Large intestine (tissue), 12 donors: ENCODE measurements at places on chromosomes 1 and 21. TPM values are rescaled to one million over a fixed set of nuclear protein-coding genes. Genes with fewer than 3 reads are reported as not detected.
A peak's percentile ranks its signal among the peaks of the same experiment; 100 is the strongest.

TOR1AIP2 gene
- 54.0 TPM for polyA plus RNA-seq

ELAPOR1 gene
- polyA plus RNA-seq, result 66.0 TPM

AHCYL1 gene
- 89.3 TPM for polyA plus RNA-seq

HAPLN2 gene
- polyA plus RNA-seq, result 0.16 TPM

HNRNPU gene
- polyA plus RNA-seq, result 395 TPM

PLA2G2D gene
- polyA plus RNA-seq, result 0.18 TPM

SON gene
- 252 TPM for polyA plus RNA-seq

DIO1 gene
- 0.58 TPM for polyA plus RNA-seq

DIP2A gene
- 53.3 TPM for polyA plus RNA-seq

FCRL1 gene
- polyA plus RNA-seq, result 0.52 TPM

NRIP1 gene
- 44.5 TPM for polyA plus RNA-seq

DNA sequence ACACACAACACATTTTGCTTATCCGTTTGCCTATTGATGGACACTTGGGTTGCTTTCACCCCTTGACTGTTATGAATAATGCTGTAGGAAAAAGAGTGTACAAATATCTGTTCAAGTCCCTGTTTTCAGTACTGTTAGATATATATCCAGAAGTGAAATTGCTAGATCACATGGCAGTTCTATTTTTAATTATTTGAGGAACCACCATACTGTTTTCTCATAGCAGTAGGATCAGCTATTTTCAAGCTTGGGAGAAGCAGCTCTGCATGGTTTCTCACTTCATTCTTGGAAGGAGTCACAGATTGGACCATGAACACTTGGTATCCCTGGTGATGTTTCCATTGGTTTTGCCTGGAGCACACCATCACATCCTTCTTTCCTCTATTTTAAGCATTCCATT lies 114.4 kb upstream of the ZP4 start:
- DNase-seq, result no peak

DNA sequence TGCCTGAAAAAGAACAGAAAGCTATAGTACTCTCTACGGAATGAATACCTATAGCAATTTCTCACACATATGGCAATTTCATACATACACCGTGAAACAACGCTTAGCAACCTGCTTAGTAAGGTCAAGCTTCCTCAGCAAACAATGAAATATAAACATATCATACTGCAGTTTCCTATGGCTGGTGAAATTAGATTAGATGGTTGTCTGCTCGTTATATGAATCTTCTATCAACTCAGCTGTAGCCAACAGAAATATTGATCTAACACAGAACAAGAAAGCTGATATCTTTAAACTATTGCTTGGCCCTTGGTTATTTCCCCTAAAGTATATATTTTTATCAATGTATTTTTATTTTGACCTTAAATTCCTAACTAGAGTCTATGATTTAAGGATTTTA lies 187.8 kb downstream of the SLC44A5 start:
- DNase-seq, result no peak

GRCh38 chr1:203443296-203443695 lies 32.3 kb upstream of the PRELP start:
- DNase-seq, result no peak

DNA sequence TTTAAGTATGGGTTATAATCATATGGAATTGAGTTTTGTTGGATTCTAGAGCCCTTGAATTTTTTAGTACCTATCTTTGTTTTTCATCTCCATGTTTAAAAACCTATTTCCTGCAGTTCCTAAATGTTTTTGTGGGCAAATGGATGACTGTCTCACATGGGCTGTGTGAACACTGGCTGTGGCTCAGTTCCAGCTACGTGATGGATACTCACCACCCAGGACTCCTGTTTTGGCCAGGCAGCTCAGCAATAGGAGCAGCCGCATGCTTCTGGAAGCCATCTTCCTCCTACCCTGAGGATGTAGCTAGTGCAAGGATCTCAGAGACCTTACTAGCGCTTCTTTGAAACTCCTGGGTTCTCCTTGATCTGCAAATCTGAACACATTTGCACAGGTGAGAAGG lies 2.8 kb downstream of the REG4 start:
- peak; percentile 3 for DNase-seq

GRCh38 chr1:59340411-59341307 lies 43.8 kb downstream of the FGGY start:
- DNase-seq, result no peak

DNA sequence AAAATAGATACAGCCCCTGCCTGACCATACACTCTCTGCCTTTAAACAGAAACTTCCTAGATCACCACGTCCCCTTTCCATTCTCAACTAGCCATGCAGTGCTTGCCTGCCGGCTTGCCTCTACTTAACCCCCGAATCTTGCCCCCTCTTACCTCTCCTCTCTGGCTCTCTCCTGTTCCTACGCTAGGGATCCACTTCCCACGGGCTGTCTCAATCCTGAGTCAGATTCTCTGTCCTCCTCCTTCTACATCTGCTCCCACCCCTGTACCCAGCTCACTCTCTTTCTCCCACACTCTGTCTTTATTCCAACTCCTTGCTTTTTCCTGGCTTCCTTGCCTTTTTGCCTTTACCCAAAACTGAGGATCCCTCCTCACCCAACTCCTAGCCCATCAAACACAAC lies 29.3 kb downstream of the ATF3 start:
- no peak for DNase-seq

GRCh38 chr1:22689505-22689904 lies 21.1 kb upstream of the EPHB2 start:
- DNase-seq, result peak; percentile 76

- no peak for DNase-seq
Observed at GRCh38 chr1:15388201-15388880, 21.3 kb upstream of the EFHD2 start.

GRCh38 chr1:201396861-201397464 lies 2.2 kb downstream of the LAD1 start:
- DNase-seq, result peak; percentile 91

DNA sequence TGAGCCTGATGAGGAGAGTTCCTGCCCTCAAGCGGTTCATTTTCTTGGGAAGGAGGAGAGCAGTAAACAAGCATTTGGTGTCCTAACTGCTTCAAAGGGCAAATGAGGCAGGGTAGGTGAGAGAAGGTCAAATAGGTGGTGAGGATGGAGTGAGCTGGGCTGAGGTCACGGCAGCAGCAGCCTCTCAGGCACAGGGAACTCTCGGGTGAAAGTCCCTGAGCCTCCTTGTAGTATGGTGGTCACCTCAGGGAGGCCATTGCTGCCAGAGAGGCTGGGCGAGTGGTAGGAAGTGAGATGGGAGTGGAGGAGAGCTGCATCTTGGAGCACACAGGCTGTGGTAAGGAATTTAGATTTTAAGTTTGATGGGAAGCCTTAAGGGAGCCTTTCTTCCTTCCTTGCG lies 4.0 kb downstream of the ADARB1 start:
- no peak for DNase-seq

DNA sequence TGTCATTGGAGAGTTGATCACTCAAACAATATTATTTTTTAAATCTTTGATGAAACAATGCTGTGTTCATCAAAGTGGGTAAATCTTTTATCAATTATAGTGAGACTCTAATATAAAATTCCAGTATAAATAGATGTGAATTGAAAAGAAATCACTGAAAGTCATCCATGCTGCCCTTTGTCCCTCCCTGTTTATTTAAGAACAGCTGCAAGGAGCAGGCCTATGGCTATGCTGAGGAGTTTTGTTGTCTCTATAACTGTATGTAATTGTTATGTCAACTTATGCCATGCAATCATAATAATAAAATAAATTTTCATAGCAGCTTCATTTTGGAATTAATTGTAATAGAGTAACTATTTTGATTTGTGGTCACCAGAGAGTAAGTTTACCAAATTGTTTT lies 1272.4 kb upstream of the ADGRL4 start:
- no peak for DNase-seq

DNA sequence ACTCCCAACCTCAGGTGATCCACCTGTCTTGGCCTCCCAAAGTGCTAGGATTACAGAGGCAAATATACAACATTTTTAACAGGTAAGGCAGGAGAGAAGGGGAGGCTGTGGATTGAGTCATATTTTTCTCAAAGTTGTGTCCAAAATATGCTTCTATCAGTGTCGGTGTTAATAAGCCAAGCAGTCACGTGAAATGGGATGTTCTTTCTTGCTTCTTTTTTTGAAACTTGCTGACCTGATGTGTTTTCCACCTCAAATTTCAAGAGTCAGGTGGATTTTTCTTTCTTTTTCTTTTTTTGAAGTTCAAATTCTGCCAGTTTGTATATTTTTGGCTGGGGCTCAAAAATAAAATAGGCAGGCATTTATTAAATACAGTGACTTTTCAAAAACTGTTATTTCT lies 91.5 kb downstream of the PCP4 start:
- no peak for DNase-seq

- peak; percentile 54 for DNase-seq
Observed at GRCh38 chr1:165352442-165353293, 3.8 kb downstream of the LMX1A start.

DNA sequence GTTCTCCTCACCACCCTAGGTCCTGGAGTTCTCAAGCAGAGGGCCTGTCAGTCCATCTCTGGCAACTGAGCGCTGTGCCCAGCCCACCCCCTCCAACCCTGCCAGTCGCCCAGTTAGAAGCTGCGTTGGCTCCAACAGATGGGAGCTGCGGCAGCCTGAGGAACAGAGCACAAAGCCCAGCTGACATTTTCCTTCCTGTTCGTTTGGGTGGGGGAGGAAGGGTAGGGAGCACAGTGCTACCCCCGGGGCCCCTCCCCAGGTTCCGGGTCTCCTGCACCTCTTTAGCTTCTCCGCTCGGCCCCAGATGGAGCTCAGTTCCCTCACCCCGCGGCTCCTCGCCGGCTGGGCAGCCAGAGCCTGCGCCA lies 1.4 kb downstream of the LRRN2 start:
- DNase-seq, result no peak

- DNase-seq, result no peak
Observed at GRCh38 chr1:161772397-161772796, 6.3 kb downstream of the ATF6 start.

- peak; percentile 71 for DNase-seq
Observed at GRCh38 chr1:108584428-108584856, 24.5 kb downstream of the EEIG2 start.

GRCh38 chr1:26281091-26281958 lies 1.4 kb downstream of the SH3BGRL3 start:
- DNase-seq, result no peak

GRCh38 chr1:41918450-41919043 lies at the start of gene HIVEP3:
Gene HIVEP3, minus strand, starts transcription at chr1:41918922.
- peak; percentile 24 for DNase-seq

DNA sequence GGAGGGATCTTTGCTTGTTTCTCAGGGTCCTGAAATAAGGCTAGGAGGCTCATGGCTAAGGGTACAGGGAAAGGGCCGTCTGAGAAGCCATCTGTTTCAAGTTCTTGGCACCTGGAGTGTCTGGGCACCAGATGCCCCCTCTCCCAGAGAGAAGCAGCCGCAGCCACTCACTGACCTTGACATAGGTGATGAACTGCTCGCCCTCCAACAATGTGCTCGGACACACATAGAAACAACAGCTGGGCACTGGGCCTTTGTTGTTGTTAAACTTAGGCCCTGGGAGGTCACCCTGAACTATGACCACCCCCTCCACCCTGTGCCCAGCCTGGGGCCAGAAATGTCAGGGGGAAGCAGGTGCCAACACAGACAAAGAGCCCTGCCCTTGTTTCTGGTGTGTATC lies 9.2 kb upstream of the TNNI1 start:
- no peak for DNase-seq

DNA sequence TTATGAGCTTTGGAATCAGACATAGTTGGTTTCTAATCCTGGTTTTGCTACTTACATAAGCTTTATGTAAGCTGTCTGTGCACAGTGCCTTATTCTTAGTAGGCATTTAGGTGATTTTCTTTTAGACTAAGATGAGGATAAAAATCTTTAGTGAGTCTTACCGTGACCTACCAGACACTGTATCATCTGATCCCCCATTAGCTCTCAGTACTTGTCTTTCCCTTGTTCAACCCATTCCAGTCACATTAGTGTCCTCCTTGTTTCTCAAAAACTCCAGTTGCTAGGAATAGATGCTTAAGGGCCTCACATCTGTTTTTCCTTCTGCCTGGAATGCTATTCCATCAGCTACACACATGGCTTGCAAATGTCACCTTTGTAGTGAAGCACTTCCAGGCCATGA lies 18.8 kb downstream of the PPP1R12B start:
- no peak for DNase-seq

DNA sequence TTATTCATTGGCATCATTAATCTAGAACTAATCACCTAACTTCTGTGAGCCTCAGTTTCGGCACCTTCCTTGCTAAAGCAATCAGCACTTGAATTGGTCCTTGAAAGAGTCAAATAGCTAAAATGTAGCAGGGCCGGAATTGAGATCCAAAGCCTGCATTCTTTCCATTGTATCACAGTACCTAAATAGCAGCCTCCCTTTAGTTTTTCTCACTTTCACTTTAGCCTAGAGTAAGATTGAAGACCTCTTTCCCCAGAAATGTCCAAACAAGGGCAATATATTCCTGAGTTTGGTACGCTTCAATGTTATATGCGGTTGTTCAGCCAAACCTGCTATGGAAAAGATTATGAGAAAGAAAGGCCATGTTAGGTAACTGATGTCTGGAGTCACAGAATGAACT lies 121.9 kb upstream of the BMP8A start:
- no peak for DNase-seq

GRCh38 chr21:14943616-14944015 lies 121.2 kb downstream of the NRIP1 start:
- no peak for DNase-seq

- DNase-seq, result no peak
Observed at GRCh38 chr1:236888903-236889302, 93.8 kb downstream of the MTR start.

GRCh38 chr1:11563560-11564069 lies 84.7 kb downstream of the DISP3 start:
- no peak for DNase-seq

DNA sequence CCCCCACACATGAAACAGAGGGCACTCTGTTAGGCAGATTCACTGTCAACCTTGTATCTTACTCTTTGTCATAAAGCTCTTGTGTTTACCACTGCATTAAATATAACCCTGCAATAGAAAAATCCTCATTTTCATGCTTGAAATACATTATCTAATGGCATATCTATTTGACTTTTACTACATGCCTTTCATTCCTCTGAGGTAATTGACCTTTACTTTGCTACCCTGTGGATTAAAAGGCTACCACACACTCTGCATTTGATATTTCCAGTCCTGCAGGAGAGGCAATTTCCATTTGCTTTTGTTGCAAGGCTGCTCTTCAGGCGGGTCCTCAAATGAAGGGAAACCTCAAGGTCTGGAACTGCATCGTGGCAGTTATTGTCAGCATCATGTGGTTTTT lies 238.0 kb downstream of the NTNG1 start:
- DNase-seq, result no peak
